ENCODE measurements at places on chromosomes 7 and 10.

- no peak for DNase-seq
Observed at GRCh38 chr7:29255906-29256692, 61.5 kb downstream of the CHN2 start.

DNA sequence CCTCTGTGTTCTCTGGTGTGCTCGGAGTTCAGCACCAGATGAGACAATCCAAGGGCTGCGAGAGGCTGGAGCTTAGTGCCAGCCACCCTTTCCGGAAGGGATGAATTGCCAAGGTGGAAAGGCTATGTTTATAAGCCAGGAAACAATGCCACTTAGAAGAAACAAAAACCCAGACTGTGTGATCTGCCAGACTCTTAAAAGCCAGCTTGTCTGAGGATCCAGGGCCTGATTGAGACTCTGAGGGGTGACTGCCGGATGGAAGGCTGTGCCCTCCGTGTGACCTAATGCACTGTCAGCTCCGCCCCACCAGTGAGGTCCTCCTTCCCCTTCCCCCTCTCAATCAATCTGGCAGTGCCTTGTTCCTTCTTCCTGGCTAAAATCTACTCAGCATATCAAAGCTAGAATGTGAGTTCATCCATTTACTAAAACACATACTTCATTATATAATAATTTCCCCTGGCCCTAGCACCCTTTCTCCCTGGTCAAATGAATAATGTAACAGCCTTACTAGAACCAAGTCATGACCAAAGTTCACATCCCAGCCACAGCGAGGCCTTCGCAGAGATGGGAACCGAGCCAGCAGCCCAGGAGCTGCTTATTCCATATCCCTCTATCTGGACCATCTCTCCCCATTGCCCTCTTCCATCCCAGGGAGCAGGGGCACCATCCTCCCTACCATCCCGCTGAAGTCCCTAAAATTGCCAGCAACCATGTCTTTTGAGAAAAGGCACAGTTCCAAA is 25.5 kb downstream of the FAM107B start:
- no peak for DNase-seq

DNA sequence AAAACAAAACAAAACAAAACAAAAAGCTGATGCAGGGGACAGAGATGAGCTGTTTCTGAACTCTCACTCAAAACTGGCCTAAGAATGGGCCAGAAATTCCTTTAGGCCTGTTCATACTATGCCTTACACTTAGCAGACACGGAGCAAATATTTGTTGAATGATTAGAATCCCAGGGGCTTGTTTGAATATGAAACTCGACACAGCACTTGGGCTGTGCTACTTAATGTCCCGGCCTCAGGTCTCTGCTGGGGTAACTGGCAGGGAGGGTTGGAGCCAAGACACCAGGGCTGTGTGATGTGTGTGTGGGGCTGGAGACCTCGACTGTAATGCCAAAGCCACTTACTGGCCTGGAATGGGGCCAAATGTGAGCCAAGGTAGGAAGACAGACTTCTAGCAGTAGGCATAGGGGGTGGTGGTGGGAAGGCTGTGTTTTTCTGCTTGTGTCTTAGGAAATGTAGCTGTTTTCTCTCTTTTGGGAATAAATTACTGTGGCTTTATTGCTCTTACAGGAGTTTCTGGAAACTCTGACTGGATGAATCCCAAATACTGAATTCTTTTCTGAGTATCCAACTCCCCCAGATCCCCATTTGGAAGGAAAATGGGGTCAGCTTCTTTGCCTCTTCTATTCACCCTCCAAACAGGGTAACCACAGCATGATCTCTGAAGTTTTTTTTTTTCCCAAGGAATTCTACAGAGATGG is 66.7 kb downstream of the EMX2 start:
- DNase-seq = peak; percentile 96

DNA sequence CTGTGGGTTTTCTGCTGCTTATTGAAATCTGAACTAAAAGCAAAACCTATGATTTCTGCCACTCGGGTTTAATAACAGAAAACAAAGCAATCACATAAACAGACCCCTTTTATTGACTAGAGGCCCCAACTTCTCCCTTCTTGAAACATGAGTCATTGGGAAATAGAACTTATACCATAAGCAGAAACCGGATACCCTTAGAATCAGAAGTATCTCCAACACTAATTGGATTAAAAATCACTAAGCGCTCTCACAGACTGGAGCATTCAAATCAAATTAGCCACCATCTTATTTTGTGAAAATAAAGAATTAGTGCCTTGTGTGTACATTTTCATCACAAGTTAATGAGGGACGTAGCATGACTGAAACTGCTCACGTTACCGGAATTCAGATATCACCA is 206.9 kb downstream of the WDR11 start:
- DNase-seq = no peak

GRCh38 chr10:47169581-47169980 is 130.4 kb upstream of the GDF10 start:
- DNase-seq = peak; percentile 33

DNA sequence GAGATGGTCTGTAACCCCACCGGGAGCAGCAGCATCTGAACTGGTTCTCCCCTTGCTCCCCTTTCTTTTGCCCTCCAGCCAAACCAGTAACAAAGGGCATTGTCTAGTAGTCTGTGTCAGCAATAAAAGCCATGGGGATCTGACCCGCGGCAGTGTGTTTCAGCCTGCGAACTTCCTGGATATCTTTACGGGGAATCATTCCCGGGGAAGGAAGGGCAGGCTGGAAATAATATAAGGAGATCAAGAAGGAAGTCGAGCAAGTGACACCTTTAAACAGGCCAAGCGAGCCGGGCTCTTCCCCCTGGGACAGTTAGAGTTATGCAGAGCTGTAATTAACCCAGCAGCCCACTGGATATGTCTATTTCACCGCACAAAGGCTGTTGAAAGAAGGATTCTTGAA is 661.2 kb upstream of the GALNT17 start:
- DNase-seq = no peak

DNA sequence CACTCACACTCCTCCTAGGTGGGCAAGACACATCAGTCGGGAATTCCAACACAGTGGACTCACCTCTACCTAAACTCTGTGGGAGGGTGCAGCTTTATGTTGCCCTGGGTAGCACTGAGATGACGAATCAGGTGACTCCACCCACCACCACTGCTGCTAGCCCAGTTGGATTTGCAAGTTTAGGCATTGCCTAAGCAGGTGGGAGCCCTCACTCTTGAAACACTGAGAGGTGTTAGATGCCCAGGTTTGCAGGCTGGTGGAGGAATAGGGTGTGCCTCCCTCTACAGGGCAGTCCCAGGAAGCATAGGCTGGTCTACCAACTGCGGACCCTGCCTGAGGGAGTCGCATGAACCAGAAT is 708.9 kb downstream of the POM121L12 start:
- no peak for DNase-seq
